ENCODE measurements at places on chromosomes 7 and 10. TPM values are rescaled to one million over a fixed set of nuclear protein-coding genes. Genes with fewer than 3 reads are reported as not detected.

DNA sequence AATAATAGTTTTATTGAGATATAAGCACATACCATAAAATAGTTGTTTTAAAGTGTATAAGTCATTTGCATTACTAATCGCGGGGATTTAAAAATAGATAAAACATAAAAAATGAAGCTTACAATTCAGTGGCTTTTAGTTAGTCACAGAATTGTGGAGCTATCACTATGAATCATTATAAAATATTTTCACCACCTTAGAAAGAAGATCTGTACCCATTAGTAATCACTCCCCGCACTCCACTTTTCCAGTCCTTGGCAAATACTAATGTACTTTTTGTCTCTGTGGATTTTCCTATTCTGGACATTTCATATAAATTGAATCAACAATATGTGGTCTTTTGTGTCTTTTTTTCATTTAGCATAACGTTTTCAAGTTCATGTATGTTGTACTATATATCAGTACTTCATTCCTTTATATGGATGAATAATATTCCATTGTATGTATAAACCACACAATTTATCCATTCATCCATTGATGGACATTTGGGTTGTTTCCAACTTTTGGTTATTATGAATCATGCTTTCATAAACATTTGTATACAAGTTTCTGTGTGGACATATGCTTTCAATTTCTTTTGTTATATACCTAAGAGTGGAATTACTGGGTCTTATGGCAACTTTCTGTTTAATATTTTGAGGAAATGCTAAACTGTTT is 162.5 kb downstream of the MAGI2 start:
- DNase-seq: no peak

GRCh38 chr10:132975831-132976682 is 33.7 kb upstream of the CFAP46 start:
- DNase-seq: no peak

The CTBP2 gene
- 247 TPM for total RNA-seq

GRCh38 chr10:56920601-56921261 is 559.7 kb upstream of the ZWINT start:
- no peak for DNase-seq

- DNase-seq: peak; percentile 30
Measured at GRCh38 chr10:102347236-102347828, 48.2 kb upstream of the NFKB2 start.

DNA sequence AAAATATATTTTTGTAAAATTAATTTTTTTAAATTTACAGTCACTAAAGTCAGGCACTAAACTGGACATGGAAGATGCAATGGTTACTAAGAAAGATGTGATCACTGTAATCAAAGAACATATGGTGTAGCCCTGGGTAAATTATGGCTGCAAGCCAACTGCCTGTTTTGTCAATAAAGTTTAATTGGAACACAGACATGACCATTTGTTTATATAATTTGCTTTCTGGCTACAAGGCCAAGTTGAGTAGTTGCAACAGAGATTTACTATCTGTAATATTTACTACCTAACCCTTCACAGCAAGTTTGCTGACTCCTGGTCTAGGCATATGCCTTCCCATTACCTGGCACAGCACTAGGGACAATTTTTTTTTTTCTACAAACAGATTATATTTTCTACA is 448.9 kb downstream of the ADRA2A start:
- no peak for DNase-seq

DNA sequence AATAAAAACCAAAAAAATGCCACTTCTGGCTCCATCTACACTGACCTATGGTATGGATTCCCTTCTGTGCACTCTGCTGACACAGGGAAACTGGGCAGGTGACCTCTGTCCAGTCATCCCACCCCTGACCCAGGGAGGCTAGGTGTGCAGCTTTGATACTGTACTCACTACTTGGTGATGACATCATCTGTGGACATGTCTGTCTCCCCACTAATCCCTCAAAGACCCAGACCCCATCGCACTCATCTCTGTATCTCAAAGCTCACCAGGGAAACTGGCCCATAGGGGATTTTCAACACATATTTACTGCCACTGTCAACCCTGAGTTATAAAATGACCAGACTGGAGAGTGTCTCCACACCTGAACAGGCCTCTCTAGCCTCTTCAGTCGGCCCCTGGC is 10.6 kb downstream of the SGMS1 start:
- no peak for DNase-seq

The FAM170B gene
- not detected for total RNA-seq

The MALRD1 gene
- total RNA-seq: 2.4 TPM

- DNase-seq: peak; percentile 62
Measured at GRCh38 chr10:102596506-102596971, 47.7 kb upstream of the TRIM8 start.

Measured in transverse colon (tissue), 4 donors.